ENCODE measurements at places on chromosomes 5 and 9. TPM values are rescaled to one million over a fixed set of nuclear protein-coding genes. Genes with fewer than 3 reads are reported as not detected.

MATR3 gene
- 255 TPM for total RNA-seq

MVB12B gene
- 11.3 TPM for total RNA-seq

DNA sequence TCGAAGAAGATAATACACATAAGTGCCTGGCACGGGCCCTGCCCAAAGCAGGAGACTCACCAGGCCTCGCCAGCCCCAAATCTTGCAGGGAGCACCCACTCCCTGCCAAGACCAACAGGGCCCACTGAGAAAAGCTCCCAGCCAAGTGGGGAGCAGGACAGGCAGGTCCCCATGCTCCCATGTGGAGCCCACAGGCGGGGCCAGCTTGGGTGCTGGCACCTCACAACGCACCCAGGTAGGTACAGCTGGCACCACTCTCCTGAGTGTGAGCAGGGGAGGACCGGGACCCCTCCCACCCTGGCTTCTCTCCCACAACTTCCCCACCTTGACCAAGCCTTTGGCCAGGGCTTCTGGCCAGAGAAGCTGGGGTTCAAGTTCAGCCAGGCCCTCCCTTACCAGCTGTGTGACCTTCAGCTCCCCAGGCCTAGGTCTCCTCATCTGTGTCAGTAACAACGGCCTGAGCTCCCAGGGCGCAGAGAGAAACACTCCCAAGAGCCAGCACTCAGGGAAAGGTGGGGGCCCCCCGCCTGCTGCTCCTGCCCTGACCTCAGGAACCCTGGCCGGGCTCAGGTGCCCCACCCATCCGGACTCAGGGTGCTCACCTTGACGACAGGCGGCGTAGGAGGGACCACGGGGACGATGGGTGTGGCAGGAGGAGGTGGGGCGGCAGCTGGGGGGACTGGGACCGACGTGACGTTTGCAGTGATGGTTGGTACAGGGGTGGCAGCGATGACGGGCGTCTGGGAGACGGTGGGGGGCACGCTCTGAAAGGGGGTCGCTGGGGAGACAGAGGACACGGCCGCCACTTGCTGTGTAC is 17.8 kb downstream of the BRD3 start:
- DNase-seq = no peak

PAPPA gene
- 1.3 TPM for total RNA-seq

DNA sequence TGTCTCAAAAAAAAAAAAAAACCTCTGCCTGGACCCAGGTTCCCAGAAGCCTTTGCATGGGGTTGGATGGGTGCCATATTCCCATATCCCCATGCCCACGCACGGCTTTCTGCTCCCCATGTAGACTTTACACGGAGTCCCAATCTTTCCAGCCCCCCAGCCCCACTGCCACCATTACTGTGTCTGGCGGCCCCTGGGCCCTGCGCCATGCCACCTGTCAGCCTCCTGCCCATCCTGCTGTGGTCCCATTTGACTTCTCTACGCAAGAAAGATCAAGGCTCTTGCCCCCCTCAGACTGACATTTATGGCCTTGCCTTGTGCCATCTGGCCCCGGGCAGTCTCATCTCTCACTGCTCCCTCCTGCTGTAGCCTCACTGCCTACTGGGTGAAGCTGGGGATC is 6.5 kb upstream of the AK1 start:
- no peak for DNase-seq

GRCh38 chr5:139245637-139246339 is 47.6 kb upstream of the SIL1 start:
- DNase-seq = no peak

DNA sequence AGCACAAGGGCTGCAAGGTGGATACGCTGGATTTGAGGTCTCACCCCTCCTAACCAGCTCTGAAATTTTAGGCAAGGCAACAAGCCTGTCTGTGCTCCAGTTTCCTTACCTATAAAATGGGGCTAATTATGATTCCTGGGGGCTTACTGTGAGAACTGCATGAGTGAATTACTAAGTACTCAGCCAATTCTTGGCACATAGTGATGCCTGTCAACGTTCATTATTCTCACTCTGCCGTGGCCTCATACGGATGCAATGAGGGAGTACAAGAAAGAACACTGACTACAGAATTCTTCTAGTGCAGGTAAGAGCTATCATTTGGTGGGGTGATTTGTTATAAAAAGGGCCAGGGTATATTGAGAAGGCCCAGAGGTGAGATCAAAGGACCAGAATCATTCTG is 16.7 kb downstream of the TNFSF8 start:
- DNase-seq = no peak

DNA sequence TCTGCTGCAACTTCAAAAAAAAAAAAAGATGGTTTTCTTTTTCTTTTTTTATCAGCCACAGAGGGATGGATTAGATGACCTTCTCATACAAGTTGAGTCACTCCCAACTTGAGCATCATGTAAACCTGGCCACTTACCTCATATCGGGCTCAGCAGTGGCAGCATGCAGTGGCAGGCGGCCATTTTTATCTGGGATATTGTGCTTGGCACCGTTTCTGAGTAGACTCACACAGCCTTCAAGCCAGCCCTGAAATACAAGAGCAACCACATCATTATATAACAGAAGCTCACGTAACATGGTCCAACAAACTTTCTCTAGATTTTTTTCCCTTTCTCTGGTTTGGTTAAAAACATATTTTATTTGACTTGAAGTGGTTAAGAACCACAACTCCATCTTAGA is 62.6 kb downstream of the ANKRD55 start:
- no peak for DNase-seq

DNA sequence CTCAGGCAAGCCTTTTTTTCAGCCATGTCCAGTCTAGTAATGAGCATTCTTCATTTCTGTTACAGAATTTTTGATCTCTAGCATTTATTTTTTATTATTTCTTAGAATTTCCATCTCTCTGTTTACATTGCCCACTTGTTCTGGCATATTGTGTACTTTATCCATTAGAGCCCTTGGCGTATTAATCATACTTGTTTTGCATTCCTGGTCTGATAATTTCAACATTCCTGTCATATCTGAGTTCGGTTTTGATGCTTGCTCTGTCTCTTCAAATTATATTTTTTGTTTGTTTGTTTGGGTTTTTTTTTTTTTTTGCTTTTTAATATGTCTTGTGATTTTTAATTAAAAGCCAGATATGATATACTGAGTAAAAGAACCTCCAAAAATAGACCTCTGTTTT is 23.0 kb upstream of the JAK2 start:
- DNase-seq = no peak

C7 gene
- total RNA-seq = 2.3 TPM

GRCh38 chr5:3311433-3311832 is 284.2 kb upstream of the IRX1 start:
- no peak for DNase-seq

DNA sequence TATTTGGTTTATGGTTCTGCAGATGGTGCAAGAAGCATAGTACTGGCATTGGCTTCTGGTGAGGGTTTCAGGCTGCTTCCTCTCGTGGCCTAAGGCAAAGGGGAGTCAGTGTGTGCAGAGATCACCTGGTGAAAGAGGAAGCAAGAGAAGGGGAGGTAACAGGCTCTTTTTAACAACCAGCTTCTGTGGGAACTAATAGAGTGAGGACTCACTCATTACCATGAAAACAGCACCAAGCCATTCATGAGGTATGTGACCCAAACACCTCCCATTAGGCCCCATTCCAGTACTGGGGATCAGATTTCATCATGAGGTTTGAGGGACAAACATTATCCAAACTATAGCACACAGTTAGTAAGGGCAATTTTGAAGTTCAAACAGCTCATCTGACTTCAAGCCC is 263.5 kb downstream of the TMEM38B start:
- DNase-seq = no peak

UTP15 gene
- 13.3 TPM for total RNA-seq
